ENCODE measurements at places on chromosomes 2 and 18. TPM values are rescaled to one million over a fixed set of nuclear protein-coding genes. Genes with fewer than 3 reads are reported as not detected.

PELI1 gene
- total RNA-seq = 41.3 TPM

LINC00305 gene
- total RNA-seq = 1.0 TPM

GAREM1 gene
- total RNA-seq = 10.9 TPM

LMAN1 gene
- 105 TPM for total RNA-seq

TMEFF2 gene
- not detected for total RNA-seq

LHCGR gene
- not detected for total RNA-seq

HOXD11 gene
- total RNA-seq = not detected

MGAT4A gene
- 51.7 TPM for total RNA-seq

HRH4 gene
- 7.5 TPM for total RNA-seq

SMAD2 gene
- 131 TPM for total RNA-seq

EHBP1 gene
- total RNA-seq = 39.5 TPM

AKAIN1 gene
- total RNA-seq = not detected

CD207 gene
- total RNA-seq = 0.73 TPM

ADAM23 gene
- total RNA-seq = 2.2 TPM

IL36A gene
- not detected for total RNA-seq

PPP1R1C gene
- total RNA-seq = 0.79 TPM

SPEG gene
- 11.7 TPM for total RNA-seq

MEP1B gene
- total RNA-seq = not detected

PLEK gene
- total RNA-seq = 67.3 TPM

DSG1 gene
- not detected for total RNA-seq

SULT1C4 gene
- total RNA-seq = 3.6 TPM

MDH1 gene
- 129 TPM for total RNA-seq

CENPA gene
- total RNA-seq = 4.0 TPM

POTEJ gene
- total RNA-seq = not detected

NGEF gene
- total RNA-seq = 0.71 TPM

IL1B gene
- total RNA-seq = 38.1 TPM

STARD6 gene
- total RNA-seq = not detected

ANKRD62 gene
- total RNA-seq = not detected

LOXHD1 gene
- total RNA-seq = 0.52 TPM

DHRS9 gene
- 3.9 TPM for total RNA-seq

GAL3ST2 gene
- not detected for total RNA-seq

SLC40A1 gene
- total RNA-seq = 153 TPM

CHRNG gene
- total RNA-seq = not detected

MZT2A gene
- total RNA-seq = 43.4 TPM

EGR4 gene
- total RNA-seq = not detected

ASB18 gene
- not detected for total RNA-seq

NCKAP5 gene
- 9.3 TPM for total RNA-seq

ICA1L gene
- total RNA-seq = 2.6 TPM

ABCG8 gene
- total RNA-seq = not detected

PLCD4 gene
- 1.5 TPM for total RNA-seq

MRO gene
- 0.86 TPM for total RNA-seq

CFC1 gene
- not detected for total RNA-seq

VIT gene
- 1.1 TPM for total RNA-seq

CELF4 gene
- 1.1 TPM for total RNA-seq

CYBRD1 gene
- 96.8 TPM for total RNA-seq

MYL12A gene
- total RNA-seq = 532 TPM

GALR1 gene
- not detected for total RNA-seq

TEKT4 gene
- total RNA-seq = 1.8 TPM

PKDCC gene
- 68.2 TPM for total RNA-seq
